ENCODE measurements at places on chromosomes 3 and 15. TPM values are rescaled to one million over a fixed set of nuclear protein-coding genes. Genes with fewer than 3 reads are reported as not detected.

Gene CIB2
- 2.0 TPM for total RNA-seq

Gene C3orf20
- 0.14 TPM for total RNA-seq

GRCh38 chr3:124281453-124282316 lies 289.8 kb upstream of the ROPN1 start:
- DNase-seq: no peak

DNA sequence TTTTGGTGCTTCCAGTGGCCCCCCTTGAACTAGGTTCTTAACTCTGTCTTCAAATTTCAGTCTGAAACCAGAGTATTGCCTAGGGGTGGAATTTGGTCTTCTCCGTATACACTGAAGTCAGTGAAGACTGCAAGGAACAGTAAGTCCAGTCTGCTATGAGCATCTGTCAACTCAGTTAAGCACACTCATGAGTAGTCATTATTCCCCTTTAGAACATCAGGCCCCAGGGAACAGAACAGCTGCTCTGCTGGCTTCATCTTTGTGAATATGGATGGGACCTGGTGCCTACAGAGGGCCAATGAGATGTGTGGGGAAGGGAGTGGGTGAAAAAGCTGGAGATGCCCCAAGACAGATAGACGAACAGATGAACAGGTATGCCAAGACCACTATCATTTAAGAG lies 85.2 kb upstream of the PRR23C start:
- no peak for DNase-seq

Gene TRH
- total RNA-seq: not detected

- no peak for DNase-seq
These were observed 88.2 kb downstream of the RAB11A start for GRCh38 chr15:65957451-65957850.

DNA sequence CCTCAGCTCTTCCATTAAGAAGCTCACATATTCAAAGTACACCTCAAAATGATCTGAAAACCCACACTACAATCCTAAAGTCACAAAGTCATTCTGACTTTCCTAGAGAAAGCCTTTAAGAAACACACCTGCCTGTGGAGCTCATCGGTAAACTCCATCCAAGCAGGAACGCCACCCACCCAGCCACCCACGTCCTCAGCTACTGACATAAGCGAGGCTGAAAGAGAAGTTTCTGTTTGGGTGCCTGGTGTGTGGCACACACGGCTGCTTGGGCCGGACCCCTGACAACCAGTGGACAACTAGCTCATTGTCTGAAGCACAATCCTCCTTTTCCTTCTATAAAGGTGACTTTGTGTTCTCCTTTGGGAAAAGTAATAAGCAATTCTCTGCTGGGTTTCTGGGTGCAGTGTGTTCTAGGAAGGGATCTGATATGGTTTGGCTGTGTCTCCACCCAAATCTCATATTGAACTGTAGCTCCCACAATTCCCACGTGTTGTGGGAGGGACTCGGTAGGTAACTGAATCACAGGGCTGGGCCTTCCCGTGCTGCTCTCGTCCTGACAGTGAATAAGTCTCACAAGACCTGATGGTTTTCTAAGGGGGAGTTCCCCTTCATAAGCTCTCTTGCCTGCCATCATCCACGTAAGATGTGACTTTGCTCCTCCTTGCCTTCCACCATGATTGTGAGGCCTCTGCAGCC lies 26.1 kb downstream of the FAM174B start:
- DNase-seq: no peak

Gene NMD3
- total RNA-seq: 72.6 TPM

Gene C3orf62
- 4.7 TPM for total RNA-seq

Gene KCTD6
- total RNA-seq: 9.6 TPM

GRCh38 chr3:191774485-191774884 lies 313.5 kb downstream of the PYDC2 start:
- no peak for DNase-seq

DNA sequence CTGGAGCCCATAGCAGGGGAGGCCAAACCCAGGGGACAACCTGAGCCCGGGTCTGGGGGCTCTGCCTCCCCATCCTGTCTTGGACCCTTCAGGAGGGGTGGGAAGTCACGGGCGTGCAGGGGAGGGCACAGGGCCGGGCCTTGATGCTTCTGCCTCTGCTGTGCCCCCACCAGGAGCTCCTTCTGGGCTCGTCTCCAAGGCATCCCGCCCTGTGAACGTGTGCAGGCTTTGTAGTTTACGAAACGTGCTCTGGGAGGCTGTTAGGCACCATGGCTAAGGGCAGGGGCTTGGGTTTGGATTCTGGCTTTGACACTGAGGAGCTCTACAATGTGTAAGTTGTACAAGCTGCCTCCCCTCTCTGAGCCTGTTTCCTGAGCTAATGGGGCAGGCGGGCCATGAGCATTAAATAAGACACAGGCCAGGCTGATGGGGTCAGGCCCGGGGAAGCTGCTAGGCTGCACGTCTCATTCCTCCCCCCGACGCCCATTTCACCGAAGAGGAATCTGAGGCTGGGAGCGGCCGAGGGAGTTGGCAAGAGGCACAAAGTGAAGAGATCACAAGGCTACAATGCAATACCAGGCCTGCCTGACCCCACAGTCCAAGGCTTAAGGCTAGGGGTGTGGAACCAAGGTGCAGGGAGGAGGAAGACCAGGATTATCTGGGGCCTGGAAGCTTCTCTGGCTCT lies 19.6 kb downstream of the PLXND1 start:
- no peak for DNase-seq

DNA sequence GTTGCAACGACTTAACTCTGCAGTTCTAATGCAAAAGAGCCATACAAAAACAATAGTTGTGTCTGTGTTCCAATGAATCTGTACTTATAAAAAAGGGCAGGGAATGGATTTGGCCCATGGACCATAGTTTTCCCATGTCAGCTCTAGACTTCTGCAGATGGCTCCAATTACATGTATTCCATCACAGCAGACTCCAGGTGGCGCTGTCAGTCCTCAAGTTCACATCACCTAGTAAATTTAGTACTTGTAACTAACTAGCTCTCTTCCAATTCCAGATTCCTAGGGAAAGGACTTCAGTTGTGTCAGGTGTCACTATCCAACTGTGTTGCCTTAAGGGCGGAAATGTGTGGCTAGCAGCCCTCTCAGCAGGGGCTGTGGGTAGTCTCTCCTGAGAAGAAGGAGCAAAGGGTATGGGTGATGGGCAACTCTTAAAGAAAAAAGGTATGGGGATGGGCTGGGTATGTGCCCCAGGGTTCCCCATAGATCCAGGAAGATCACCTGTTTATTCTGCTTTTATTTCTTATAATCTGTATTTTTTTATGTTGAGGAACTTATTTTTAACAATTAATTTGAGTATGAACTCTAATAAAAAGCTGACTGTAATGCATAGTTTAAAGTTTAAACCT lies 36.2 kb downstream of the BBS4 start:
- peak; percentile 60 for DNase-seq

DNA sequence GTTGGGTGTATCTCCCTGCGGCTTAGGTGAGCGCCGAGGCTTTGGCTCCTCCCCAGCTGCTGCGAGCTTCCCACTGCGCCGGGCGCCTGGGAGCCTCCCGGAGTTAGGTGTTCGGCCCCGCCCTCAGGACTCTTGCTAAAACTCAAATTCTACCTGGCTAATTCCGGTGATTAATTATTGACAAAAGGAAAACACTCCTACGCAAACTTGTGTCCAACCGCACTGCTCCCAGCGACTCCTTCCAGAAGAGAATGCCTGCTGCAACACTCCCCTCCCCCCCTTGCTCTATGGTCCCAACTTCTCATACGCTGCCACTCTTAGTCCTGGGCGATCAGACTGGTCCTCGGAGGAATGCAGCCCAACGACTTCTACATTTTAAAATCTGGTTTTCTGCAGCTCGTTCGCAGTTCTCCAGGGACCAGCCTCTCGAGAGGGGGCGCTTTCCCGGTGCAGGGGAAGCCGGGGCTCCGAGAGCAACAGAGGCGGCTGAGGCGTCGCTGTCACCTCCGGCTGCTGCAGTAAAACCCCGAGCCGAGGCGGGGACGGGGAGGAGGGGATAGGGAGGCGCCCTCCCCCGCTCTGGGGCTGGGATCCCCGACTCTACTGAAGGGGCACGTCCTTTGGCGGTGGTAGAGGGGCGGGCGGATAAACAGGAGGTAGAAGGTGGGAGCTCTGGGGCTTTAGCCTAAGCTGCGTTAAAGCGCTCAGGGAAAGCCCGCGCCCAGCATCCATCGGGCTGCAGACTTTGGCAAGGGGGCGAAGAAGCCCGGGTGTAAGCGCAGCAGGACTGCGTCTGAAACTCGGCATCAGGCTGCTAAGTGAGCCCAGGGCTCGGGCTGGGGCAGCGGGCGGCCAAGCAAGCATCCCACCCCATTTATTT lies at the start of gene SPTSSB:
Gene SPTSSB, minus strand, starts transcription at position 77 of the 880 bp plus-strand sequence. CDS start 25,194 bp downstream, outside the sequence.
- DNase-seq: peak; percentile 50

Gene OGG1
- total RNA-seq: 25.2 TPM

All from activated T-cell treated with anti-CD3 and anti-CD28 coated beads, Interleukin-2, amount 50 U/mL, for 4 hours (primary cell).